NCI-H1092 (cell line): ENCODE measurements at places on chromosomes 2 and 18.

DNA sequence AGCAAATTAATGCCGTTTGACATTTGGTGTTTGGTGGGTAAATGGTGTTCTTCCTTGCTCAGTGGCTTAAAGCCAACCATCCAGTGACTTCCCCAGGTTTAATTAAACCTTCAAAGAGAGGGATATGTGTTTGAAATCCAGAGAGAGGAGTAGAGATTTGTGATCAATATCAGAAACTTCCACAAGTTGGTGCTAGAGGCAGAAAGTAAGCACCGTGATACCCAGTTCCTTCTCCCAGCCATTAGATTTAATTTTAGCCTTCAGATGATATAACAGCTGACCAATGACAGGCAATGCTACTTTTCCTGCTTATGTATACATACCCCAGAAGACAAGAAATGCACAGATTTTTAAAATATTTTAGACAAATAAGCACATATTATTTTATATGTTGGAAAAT, 398.5 kb downstream of the CDH2 start:
- DNase-seq, result peak; percentile 29

DNA sequence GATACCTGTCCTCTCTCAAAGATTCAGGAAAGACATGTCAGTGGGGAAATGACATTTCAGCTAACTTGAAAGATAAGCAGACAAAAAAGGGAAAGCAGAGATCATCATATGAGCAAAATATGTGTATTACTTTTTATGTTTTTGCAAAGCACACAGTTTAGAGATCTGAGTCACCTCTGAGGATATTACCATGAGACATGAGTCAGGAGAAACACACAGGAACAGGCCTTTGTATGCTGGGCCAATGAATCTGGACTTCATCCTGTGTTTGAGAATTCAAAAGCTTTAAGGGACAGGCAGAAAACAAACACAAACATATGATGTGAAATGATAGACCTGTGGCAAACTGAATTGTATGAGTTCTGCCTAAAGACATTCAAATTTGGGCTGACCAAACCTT, 306.0 kb upstream of the EPC2 start:
- DNase-seq, result no peak

DNA sequence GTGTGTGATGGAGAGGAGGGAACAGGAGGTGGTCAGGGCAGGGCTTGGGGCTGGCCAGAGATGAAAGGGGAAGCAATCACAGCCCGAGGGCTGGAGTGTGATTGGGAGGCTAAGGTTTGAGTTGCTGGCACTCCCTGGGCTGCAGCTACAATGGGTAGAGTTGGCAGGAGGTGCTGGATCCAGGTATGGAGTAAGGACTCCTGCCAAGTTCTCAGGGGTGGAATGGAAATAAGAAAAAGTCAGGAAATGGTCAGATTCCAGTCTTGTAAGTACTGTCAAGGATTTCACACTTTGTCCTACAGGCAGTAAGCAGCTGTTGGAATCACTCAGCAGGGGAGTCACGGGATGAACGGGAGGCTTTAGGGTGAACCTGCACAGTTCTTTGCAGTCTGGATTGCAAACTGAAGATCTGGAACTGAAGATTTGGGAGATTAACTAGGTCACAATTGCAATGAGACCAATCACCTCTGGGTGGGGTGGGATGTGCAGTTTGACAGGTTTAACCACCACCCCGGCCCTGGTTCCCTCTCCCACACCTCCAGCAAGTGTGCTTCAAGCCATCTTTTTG, 10.9 kb upstream of the INPP5D start:
- DNase-seq, result no peak

- no peak for DNase-seq
These were observed 7.1 kb downstream of the ECEL1 start for GRCh38 chr2:232480201-232481190.

DNA sequence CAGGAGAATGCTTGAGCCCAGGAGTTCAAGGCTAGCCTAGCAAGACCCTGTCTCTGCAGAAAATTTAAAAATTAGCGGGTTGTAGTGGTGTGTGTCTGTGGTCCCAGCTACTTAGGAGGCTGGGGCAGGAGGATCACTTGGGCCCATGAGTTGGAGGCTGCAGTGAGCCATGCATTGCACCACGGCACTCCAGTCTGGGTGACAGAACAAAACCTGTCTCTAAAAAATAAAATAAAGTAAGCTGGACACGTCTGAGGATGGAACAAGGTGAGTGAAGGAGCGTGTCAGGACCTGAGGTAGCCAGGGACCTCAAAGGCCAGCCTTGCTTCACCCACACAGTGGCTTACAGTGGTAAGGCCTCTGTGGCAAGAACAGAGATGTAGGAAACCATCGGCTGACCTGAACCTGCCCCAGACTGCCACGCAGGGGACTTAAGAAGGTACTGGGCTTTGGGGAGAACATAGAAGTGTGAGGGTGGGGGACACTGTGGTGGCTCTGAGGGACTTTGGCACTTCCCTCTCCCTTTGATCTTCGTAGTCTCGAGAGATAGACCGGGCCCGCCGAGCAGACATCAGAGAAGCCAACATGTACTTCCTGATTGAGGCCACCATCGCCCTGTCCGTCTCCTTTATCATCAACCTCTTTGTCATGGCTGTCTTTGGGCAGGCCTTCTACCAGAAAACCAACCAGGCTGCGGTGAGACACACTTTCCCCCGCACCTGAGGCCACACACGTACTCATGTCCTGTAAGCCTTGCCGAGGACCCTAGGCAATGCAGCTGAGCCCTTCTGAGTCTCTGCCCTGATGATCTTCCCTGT, 7.5 kb downstream of the SLC11A1 start:
- no peak for DNase-seq

DNA sequence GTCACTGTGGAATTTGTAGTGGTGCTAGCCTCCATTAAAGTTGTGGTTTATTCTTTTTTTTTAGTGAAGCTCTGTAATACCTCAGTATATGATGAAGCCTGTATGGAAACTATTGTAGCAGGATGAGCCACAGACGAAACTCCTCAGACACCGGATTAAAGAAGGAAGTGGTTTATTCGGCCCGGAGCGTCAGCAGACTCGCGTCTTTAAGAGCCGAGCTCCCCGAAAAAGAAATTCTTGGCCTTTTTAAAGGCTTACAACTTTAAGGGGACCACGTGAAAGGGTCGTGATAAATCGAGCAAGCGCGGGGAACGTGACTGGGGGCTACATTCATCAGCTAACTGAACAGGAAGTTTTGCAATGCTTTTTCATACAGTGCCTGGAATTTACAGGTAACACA, 8.1 kb upstream of the CCL20 start:
- DNase-seq, result no peak

GRCh38 chr2:140801311-140801710, 1329.5 kb downstream of the LRP1B start:
- no peak for DNase-seq

DNA sequence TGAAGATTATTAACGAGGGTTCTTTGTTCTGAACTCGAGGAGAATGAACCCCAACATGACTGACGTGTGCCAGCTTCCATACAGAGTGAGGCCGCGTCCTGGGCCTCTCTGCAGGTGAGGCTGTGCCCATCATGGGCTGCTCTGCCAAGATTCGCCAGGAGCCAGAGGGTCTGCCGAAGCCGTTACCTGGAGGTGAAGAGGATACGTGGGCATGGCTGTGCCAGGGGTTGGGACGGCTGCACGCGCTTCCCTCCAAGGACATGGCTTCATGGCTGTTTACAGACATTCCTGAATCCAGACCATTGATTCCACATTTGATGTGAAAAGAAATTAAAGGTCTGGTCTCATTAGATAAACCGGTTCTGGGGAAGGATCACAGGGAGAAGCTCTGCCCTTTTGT, 211.4 kb upstream of the SALL3 start:
- no peak for DNase-seq

- no peak for DNase-seq
These were observed 30.2 kb downstream of the ADI1 start for GRCh38 chr2:3488855-3489763.

GRCh38 chr2:17309741-17310339, 208.4 kb downstream of the RAD51AP2 start:
- DNase-seq, result peak; percentile 63

DNA sequence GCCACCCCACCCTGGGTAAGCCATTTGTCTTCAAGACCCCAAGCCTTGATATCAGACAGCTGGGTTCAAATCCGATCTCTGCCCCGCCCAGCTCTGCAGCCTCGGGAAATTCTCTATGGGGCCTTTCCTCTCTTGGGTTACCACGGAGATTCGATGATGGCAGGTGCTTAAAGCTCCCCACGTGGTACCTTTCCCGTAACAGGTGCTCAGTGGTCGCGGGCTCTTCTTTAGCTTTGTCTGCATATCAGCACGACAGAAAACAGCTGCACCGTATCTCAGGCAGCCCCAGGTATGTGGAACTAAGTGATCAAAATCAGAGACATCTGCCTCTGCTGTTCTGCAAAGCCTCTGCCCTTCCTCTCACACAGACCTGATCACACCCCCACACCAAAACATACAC, 37.4 kb downstream of the TTC32 start:
- no peak for DNase-seq

DNA sequence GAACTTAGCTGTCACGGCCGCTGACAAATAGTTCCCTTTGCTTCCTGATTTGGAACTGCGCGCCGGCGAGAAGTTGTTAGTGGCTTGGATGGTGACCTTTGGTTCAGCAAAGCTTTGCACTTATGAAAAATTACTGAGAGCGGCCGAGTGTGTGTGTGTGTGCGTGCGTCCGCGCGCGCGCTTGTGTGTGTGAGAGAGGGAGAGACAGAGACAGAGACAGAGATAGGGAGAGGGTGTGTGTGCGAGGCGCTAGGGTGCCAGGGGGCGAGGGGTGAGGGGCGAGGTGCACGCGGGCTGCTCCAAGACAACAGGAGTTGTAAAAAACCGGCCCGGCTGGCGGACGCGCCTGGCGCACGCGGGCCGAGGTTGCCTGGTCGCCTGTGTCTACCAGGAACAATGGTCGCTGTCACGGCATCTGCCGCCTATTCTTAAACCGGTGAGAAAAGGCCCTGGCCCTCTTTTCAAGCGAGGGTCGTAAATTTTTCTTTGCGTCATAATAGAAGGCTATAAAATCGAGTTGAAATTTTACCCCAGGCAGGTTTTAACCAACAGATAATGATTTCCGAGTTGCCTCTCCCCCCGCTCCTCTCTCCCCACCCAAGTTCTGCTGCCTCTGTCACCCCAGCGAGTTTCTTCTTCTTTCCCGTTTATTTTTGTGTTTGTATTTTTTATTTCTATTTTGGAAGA, 535 bp downstream of the HOXD3 start:
- DNase-seq, result peak; percentile 63
